ENCODE measurements at places on chromosomes 2 and 18.

DNA sequence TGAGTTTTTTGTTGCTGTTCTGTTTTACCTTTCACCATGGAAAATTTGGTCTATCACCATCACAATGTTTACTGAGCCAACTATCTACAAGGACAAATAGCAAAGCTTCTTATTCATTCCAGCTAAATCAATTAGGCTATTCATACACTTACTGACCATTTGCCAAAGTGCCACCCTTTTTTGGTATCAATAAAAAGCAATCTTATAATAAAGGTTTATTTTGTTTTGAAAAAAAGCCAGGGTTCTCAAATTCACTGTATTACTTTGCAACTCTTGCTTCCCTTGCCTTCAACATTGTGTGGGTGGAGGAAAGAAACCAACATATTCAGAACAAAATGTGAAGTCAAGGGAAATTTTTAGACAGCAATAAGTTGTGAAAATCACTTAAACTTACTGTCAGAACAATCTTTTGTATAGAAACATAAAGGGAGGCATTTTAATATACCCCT lies 15.3 kb downstream of the PELI1 start:
- DNase-seq, result no peak

GRCh38 chr2:170457742-170458141 lies 257.4 kb upstream of the SP5 start:
- no peak for DNase-seq

DNA sequence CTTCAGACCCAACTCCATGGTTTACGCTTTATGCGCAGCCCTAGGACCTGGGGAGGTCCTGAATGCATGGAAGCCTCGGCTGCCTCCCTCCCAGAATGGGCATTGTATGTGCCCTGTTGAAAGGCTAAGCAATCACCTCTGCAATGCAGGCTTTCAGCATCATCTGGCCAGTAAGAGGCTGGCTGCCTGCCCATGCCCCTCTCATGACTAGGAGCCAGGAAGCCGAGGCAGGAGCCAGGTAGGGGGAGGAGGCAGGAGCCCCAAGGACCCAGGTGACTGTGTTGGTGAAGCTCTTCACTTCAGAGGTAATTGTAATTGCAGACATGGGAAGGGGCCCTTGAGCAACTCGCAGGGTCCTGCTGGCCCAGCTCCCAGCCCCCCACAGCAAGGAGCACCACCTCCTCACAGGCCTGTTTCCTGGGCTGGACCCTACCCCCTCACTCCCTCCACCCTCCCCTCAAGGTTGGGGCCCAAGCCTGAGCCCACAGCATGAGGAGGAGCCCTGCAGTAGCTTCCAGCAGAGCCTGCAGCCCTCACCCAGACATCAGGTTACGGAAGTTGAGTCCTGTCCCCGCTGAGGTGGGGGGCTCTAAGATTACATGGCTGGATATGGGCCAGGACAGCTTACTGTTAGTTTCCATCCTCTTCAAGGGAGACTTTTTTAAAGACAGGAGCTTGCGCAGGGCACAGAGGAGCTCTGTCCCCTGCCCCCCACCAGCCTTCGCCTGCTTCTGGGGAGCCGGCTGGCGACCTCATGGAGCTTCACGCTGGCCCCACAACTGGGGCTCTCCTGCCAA lies 21.9 kb downstream of the CRACDL start:
- DNase-seq, result no peak

- no peak for DNase-seq
These were observed 74.1 kb downstream of the SCG2 start for GRCh38 chr2:223528036-223528435.

DNA sequence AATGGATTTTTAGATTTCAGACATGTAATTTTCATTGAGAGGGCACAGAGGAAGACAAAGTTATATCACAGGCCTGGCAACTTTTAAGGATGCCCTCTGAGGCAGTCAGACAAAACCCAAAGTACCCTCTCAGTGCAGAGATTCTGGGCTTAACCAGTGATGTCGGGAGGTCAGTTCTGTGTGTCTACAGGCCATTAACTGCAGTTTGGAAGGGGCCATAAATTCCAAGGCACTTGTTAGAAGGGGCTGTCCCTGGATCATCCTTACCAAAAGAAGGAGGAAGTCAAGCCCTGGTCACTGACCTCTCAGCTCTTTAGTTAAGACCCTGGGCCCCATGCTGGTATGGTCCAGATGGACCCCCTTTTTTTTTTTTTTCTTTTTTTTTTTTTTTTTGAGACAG lies 60.7 kb downstream of the LRRFIP1 start:
- DNase-seq, result no peak

DNA sequence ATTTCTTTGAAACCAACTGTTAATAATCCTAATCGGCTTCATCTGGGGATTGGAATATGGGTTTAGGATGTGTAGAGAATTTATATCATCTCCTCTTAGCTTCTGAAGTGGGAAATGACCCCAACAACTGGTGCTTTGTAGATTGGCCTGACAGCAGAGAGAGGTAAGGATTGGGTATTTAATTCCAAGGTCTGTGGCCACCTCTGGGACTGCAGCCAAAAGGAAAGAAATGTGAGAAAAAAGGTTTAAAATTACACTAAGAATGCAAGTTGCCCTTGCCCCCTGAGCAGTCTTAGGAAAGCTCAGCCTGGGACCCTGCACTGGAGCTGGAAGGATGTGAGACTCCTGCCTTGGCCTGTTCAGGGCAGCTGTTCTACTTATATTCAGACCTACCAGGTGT lies 157.1 kb downstream of the FTCDNL1 start:
- no peak for DNase-seq

- no peak for DNase-seq
These were observed 27.3 kb upstream of the MLPH start for GRCh38 chr2:237459741-237460174.

DNA sequence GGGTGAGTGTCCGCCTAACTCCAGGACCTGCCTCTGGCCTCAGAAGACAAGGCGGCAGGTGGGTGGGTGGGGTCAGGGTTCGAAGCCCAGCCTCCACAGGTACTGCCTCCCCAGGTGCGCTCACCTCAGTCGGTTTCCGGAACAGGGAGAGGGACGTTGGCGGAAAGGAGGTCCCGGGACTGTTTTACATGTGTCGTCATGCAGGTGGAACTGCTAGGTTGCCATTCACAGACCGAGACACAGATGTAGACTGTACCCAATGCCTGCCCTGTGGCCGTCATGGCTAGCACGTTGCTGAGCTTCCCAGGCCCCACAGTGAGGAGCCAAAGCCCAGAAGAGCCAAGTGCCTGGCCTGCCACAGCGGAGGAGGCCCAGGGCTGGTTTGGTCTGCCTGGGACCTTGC lies 284.0 kb upstream of the HS6ST1 start:
- no peak for DNase-seq

DNA sequence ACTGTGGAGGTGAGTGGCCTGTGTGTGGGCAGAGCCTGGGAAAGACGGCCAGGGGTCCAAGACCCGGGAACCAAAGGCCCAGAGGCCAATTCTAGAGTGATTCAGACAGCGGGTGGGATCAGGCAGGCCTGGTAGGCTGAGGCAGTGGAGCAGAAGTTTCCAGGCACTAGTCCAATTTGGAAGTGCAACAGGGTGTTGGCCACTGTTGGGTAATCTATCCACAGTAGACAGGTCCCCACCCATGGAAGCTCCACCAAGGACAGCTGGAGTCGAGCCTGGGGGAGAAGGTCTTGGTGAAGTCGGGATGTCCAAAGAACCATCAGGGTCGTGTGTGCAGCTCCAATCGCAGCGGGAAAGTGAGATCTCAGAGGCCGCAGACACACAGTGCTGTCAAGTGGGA lies 125.8 kb upstream of the COPS8 start:
- no peak for DNase-seq

DNA sequence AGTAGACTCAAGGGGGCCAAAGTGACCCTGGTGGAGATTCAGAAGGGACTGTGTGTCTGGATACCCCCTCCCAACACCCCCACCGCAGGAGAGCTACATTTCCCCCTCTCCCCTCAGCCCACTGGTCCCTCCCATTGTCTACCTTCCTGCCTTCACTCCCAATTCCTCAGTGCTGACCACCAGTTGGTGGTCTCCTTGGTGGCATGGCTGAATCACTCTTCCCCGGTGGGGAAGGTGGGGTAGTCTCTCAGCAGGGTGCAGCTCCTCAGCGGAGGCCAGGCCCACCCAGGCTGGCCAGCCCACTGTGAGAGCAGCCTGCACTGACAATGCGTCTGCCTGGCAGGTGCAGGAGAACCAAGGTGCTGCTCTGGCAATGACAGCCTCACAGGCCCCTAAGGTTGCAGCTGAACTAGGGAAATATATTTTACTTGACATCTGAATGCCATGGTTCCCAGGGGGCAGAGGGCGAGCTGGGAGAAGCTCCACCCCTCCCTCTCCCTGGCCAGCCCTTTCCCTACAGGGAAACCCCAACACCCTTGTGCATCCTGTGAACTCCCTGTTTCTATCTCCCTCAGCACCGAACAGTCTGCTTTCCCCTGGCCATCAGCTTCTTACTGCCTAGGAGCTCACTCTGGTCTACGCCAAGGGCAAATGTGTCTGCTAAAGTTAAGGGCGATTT lies 62.6 kb upstream of the PAX8 start:
- DNase-seq, result no peak

DNA sequence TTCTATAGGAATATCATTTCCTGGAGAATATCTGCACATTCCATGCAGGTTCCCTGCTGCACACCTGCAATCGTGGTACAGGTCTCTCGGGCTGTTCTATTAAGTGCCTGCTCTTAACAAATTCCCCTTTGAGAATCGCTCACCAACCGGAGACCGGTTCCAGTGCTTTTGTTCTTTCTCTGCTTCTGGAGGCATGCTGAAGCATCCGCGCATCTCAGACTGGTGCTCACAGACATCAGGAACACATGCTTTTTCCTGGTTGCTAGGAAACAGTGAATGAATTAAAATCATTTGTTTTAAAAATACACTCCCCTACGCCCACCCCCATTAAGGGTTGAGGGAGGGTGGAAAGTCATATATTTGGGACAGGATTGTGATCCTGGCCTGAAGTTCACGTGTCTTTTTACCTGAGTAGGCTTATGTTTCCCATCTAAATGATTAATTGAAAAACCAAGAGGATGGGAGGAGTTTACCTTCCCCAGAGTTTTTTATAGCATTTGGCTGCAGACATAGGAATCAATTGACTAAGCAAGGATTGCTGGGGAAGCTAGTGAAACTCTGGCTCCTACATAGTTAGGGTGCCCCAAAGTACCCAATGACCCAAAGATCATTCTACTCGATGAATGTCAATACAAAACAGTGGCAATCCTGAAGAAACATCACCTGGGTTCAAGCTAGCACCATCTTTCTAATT lies at the start of gene C2orf80:
Gene C2orf80, minus strand, starts transcription at position 221 of the 694 bp plus-strand sequence. CDS start 3,044 bp downstream, outside the sequence.
- no peak for DNase-seq

- no peak for DNase-seq
These were observed 17.2 kb upstream of the POLE4 start for GRCh38 chr2:74941284-74941683.

GRCh38 chr2:196170606-196171247 lies 651 bp downstream of the STK17B start:
- no peak for DNase-seq

GRCh38 chr2:128626760-128627511 lies 308.3 kb upstream of the HS6ST1 start:
- DNase-seq, result no peak

GRCh38 chr2:101076581-101076980 lies 74.5 kb downstream of the RPL31 start:
- DNase-seq, result no peak

GRCh38 chr2:17309741-17310339 lies 208.4 kb downstream of the RAD51AP2 start:
- DNase-seq, result no peak

GRCh38 chr2:165058476-165059265 lies 103.3 kb upstream of the SLC38A11 start:
- DNase-seq, result no peak

- DNase-seq, result no peak
These were observed 7.9 kb upstream of the THUMPD2 start for GRCh38 chr2:39786761-39787522.

GRCh38 chr2:43194121-43194869 lies 32.1 kb downstream of the ZFP36L2 start:
- DNase-seq, result no peak

DNA sequence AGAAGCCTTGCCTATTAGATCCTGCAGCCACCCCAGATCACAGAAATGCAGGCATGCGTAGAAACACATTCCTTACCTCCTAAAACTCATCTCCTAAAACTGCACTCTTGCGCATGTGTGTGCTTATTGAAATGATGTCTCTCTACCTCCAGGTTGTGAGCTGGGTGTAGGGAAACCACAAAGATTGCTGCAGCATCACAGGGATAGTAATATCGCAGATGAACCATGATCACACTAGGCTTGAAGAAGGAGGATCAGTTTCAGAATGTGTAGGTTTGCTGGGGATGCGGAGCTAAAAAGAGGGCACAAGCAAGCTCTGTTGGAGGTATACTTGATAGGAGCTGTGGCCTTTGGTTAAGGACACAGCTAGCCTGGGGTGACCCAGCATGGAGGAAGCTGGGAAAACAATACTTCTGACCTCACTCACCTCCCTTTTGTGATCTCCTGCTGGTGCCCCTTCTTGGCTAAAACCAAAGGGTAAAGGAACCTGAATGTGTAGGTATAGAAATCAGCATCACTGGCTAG lies 118.8 kb downstream of the SETBP1 start:
- no peak for DNase-seq

DNA sequence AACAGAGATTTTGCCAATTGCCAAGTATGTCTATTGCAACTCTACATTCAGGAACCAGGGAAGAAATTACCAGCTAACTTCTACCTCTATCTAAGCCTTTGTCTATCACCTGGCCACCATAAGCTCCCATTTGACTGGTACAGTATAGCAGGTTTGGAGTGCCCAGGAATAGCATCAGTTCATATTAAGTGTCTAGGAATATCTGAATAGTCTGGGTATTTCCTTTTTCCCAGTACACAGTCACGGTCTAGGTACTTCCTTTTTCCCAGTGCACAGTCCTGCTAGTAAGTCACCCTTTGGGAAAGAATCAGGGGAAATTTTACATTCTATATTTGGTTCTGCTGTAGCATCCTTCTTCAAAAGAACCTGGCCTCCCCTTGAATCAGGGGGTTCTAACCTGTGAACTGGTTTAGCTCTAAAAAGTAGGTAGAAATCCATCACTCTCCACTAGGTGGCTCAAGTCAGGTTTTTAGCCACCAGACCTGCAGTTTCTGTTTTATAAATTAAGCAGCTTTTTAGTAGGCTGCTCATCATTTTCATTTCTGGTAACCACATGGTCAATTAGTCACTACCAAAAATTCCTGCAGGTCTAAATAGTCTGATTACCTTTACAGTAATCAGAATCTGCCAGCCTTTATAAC lies 49.3 kb upstream of the DNAJC10 start:
- DNase-seq, result no peak

DNA sequence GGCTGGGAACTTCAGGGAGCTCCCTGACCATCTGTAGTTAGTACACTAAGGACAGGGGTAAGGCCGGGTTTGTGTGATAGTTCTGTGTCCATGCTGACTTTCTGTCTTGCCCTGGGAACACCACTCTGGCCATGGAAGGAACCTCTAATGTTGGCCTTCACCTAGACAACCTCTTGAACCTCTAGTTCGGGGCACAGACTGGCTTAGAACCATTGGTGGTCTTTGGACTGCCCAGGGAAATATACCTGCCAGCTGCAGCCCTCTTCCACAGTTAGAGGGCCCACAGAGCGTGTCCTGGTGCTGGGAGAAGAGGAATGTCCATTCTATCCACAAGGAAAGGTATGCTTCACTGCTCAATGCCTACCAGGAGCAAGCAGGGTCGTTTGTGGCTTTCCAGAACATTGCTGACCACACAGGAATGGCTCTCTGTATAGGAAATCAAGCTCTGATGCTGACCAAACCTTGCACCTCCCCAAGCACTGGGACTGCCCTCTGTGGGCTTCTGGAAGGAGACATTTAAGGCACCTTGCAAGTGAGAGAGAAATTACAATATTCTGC lies 318.8 kb upstream of the EPAS1 start:
- no peak for DNase-seq

GRCh38 chr2:188051706-188052105 lies 240.0 kb upstream of the GULP1 start:
- DNase-seq, result no peak
